ENCODE measurements at places on chromosomes 16 and 17. TPM values are rescaled to one million over a fixed set of nuclear protein-coding genes. Genes with fewer than 3 reads are reported as not detected.

DNA sequence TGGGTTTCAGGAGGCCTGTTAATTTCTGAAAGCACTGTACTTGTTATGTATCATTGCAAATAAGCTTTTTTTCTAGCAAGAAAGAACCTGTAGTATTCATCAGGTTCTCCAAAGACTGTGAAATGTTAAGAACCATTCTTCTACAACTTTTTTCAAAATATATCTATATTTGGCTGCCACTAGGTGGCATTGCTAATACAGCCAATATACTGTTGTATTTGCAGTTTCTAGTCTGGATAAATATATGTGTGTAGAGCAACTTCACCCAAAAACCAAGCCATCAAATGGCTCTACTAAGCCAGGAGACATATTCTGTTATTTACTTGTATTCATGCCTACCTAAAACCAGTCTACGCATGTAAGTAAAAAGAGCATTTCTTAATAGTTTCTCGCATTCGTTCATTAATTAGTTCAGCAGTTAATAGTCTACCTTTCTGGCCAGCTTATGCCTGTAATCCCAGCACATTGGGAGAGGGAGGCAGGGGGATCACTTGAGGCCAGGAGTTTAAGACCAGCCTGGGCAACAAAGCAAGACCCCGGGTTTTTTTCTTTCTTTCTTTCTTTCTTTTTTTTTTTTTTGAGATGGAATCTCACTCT, 39.5 kb downstream of the VMP1 start:
- no peak overlapping the region for H3K4me3 ChIP-seq
- no peak overlapping the region for H3K27ac ChIP-seq
- peaks cover 17% of the 10 kb centered on the region for H3K36me3 ChIP-seq
- DNase-seq, result no peak
- no peaks in the 10 kb centered on the region for H3K4me1 ChIP-seq

DNA sequence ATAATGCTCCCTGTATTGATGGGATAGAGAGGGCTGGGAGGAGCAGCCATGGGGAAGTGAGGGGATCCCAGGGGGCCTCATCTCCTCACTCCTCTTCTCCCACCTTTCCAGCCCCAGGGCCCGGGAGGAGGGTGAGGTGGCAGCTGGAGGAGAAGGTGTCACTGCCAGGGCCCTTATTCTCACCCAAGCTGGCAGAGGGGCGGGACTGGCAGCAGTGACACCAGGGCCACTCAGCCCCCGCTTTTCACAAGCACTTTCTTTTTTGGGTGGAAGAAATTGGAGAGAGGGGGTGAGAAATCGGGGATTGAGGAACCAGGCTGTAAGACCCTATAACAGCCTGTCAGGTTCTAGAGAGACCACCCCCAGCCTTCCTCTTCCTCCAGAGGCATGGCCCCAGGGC, 2.4 kb upstream of the TBX21 start:
- DNase-seq, result peak; percentile 17
- H3K4me3 ChIP-seq, result no peak overlapping the region
- H3K27me3 ChIP-seq, result peaks cover 26% of the 10 kb centered on the region
- H3K27ac ChIP-seq, result no peak overlapping the region
- H3K36me3 ChIP-seq, result no peaks in the 10 kb centered on the region

- no peaks in the 10 kb centered on the region for H3K36me3 ChIP-seq
- H3K27ac ChIP-seq, result no peak overlapping the region
- no peaks in the 10 kb centered on the region for H3K27me3 ChIP-seq
- no peaks in the 10 kb centered on the region for H3K4me1 ChIP-seq
Measured at GRCh38 chr16:88770461-88771293, 14.3 kb downstream of the PIEZO1 start.

DNA sequence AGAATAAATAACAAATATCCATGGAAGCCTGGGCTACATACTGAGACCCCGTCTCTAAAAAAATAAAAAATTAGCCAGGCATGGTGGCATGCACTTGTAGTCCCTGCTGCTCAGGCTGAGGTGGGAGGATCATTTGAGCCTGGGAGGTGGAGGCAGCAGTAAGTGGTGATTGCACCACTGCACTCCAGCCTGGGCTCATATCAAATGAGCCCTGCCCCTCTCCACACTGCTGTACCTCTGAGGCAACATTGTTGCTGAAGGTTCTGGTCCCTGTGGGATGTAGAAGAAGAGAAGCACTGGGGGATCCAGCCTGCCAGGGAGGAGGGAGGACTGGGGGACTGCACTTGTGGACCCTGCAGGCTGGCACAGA, 11.4 kb upstream of the ARHGAP23 start:
- H3K4me3 ChIP-seq, result 0 out of 3 replicates have a peak overlapping the region, but pooled peaks have one; percentile 26
- H3K27ac ChIP-seq, result no peak overlapping the region
- peaks cover 3% of the 10 kb centered on the region for H3K27me3 ChIP-seq
- DNase-seq, result no peak
- H3K4me1 ChIP-seq, result peaks cover 16% of the 10 kb centered on the region

- no peak for DNase-seq
- H3K4me1 ChIP-seq, result no peaks in the 10 kb centered on the region
Measured at GRCh38 chr17:71417142-71417541, 703.7 kb upstream of the SOX9 start.

- H3K27ac ChIP-seq, result no peak overlapping the region
- no peak overlapping the region for H3K4me3 ChIP-seq
- peaks cover 42% of the 10 kb centered on the region for H3K36me3 ChIP-seq
- H3K27me3 ChIP-seq, result no peaks in the 10 kb centered on the region
Measured at GRCh38 chr17:81586096-81586495, 33.9 kb upstream of the FAAP100 start.

DNA sequence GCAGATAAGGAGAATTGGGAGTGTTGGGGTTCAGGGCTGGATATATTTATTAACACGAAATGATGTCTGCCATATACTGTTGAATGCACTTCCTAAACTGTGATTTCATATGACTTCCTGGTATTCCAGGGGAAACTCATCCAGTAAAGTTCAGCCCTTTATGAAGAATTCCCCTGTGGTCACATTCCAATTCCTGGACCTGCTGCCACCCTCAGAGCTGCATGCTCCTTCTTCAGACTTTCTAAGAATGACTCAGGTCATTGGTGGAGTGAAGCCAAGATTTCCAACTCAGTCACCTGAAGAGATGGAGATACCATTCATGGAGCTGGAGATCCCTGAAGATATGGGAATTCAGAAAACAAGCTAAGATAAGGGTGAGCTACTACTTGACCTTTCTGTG, 114.2 kb upstream of the TMEM97 start:
- peaks cover 2% of the 10 kb centered on the region for H3K36me3 ChIP-seq
- H3K27ac ChIP-seq, result no peak overlapping the region
- H3K4me3 ChIP-seq, result no peak overlapping the region
- no peak for DNase-seq
- H3K4me1 ChIP-seq, result no peaks in the 10 kb centered on the region

DNA sequence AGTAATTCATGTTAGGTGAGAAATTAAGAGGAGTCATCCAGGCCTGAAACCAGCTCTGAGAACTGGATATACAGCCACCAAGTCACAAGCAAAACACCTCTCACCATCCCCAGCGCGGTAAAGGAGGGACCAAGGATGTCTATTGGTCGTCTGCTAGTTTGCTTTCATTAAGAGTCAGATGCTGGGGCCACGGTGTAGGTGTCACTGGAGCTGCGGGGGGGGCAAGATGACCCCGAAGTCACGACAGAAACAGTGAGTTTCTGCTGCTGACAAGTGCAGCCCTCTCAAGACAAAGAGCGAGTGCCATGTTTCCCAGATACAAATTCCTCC, 790 bp downstream of the NCBP3 start:
- no peak for DNase-seq
- H3K36me3 ChIP-seq, result peaks cover 11% of the 10 kb centered on the region
- H3K27me3 ChIP-seq, result no peaks in the 10 kb centered on the region
- H3K4me1 ChIP-seq, result no peaks in the 10 kb centered on the region
- H3K4me3 ChIP-seq, result peak overlapping the region; percentile 98
- H3K27ac ChIP-seq, result no peak overlapping the region

DNA sequence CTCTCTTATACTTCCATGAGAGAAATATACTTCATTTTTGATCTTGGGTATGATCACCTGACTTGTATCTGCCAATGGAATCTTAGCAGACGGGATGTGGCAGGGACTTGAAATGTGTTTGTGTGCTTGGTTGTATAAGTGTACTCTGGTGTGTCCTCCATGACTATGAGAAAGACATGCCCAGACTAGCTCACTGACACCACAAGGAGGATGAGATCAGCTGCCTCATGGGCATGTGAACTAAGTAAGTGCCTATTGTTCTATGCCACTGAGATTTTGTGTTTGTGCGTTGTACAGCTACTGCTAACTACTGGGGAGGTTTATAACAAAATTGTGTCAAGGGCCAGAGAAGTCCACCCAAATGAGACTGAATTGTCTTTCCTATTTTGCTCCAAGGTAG, 402.2 kb upstream of the SALL1 start:
- no peaks in the 10 kb centered on the region for H3K36me3 ChIP-seq
- H3K27me3 ChIP-seq, result peaks cover 2% of the 10 kb centered on the region
- H3K27ac ChIP-seq, result no peak overlapping the region
- H3K4me1 ChIP-seq, result no peaks in the 10 kb centered on the region

- H3K27ac ChIP-seq, result no peak overlapping the region
- peak; percentile 21 for DNase-seq
- no peak overlapping the region for H3K4me3 ChIP-seq
- H3K27me3 ChIP-seq, result no peaks in the 10 kb centered on the region
Measured at GRCh38 chr17:27669136-27669535, 38.1 kb downstream of the LGALS9 start.

DNA sequence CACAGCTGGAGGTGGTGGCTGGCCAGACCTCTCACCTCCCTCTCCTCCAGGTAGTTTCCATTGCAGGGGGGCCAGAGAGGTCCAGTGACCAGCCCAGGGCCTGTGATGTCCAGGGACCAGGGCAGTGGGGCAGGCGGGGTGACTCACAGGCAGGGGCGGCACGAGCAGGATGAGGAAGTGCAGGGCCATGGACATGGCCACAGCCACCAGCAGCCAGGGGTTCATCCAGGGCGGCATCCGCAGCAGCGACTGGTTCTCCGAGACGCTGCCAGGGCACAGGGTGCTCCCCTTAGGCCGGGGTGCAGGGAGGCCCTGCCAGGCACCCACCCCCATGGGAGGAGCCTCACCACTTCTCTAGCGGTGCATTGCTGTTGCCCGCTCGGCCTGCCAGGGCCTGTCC, 12.9 kb upstream of the P2RX1 start:
- peak; percentile 27 for DNase-seq
- H3K36me3 ChIP-seq, result 0 out of 2 replicates have a peak, but pooled peaks cover 3% of the 10 kb centered on the region
- H3K4me3 ChIP-seq, result no peak overlapping the region
- H3K4me1 ChIP-seq, result no peaks in the 10 kb centered on the region
- no peak overlapping the region for H3K27ac ChIP-seq
- H3K27me3 ChIP-seq, result no peaks in the 10 kb centered on the region

The KRT33B gene
- not detected for total RNA-seq

The SLC16A5 gene
- total RNA-seq, result 17.0 TPM

The PLLP gene
- total RNA-seq, result 1.8 TPM

The ADGRG3 gene
- 0.64 TPM for total RNA-seq

The MMP15 gene
- 32.9 TPM for total RNA-seq

The SLC5A10 gene
- not detected for total RNA-seq

All from H9 (cell line).